Renal pelvis (tissue), 12 donors: ENCODE measurements at places on chromosomes 1 and 21. TPM values are rescaled to one million over a fixed set of nuclear protein-coding genes. Genes with fewer than 3 reads are reported as not detected.

DNA sequence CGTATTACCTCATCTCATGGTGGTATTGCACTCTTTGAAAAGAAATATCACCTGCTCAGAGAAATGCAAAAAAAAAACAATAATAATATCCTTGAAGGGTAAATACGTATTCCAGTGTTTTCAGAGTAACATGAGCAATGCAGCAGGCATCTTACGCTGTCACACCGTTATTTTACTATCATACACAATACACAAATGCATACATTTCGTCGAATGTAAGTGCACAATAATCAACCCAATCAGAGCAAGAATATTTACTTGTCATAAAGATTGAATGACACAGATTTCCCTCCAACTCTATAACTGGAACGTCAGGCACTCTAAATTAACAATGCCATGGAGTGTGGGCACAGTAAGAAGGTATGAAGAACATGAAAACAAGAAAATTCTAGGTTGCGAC lies 1050.1 kb downstream of the PLA2G4A start:
- no peak for DNase-seq

DNA sequence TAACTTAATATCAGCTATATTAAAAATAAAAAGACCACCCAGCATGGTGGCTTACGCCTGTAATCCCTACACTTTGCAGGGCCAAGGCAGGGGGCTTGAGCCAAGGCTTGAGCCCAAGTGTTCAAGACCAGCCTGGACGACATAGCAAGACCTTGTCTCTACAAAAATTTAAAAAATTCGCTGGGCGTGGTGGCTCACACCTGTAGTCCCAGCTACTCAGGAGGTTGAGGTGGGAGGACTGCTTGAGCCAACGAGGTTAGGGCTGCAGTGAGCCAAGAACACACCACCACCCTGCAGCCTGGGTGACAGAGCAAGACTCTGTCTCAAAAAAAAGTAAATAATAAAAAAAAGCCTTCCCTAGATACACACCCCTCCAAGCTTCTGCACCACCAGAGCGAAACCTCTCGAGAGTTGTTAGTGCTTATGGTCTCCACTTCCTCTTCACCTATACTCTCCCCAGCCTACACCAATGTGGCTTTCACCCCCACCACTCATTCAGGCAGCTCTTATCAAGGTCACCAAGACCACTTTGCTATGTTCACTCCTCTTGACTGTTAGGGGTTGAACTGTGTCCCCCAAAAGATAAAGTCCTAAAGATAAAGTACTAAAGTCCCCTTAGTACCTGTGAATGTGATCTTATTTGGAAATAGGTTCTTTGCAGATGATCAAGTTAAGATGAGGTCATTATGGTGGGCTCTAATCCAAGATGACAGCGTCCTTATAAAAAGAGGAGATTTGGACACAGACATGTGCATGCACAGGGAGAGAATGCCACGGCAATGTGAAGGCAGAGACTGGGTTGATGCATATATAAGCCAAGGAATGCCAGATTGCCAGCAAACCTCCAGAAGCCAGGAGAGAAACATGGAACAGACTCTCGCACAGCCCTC lies 6.8 kb upstream of the PPP1R15B start:
- DNase-seq = no peak

DNA sequence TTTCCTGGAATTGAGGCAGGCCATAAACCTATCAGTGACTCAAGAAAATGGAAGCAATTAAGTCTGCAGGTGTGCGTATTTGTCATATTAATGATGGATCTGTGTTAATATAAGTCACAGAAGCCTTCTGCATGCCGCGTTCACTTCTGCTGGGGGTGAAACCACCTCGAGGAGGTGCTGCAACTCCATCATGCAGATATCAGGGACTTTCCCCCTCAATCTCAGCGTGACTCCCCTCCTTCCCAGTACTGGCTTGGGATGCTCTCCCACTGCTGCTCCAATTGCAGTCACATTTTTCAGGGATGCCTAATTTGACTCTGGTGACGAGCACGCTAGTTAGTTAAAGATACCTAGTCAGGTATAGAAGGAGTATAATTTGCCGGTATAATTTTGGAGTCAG lies 87.5 kb downstream of the ASTN1 start:
- no peak for DNase-seq

GRCh38 chr21:25732091-25732760 lies 2.5 kb downstream of the ATP5PF start:
- no peak for DNase-seq

DNA sequence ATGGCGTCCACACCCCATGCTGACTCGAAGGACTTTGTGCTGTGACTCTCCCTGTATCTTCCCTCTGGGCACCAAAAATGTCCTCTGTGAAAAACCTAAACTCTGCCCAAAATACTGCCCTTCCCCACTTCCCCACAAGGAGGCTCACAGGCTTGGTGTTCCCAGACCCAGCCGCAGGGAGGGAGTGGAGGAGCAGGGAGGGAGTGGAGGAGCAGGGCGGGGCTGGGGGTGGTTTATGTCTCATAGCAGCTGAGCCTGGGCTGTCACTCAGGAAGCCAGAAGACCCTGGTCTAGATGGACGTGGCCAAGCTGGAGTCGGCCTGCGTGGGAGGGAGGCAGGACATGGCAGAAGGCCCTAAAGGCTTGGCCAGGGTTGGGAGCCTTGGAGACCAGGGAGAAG lies 461.7 kb downstream of the PTPRU start:
- DNase-seq = peak; percentile 39

DNA sequence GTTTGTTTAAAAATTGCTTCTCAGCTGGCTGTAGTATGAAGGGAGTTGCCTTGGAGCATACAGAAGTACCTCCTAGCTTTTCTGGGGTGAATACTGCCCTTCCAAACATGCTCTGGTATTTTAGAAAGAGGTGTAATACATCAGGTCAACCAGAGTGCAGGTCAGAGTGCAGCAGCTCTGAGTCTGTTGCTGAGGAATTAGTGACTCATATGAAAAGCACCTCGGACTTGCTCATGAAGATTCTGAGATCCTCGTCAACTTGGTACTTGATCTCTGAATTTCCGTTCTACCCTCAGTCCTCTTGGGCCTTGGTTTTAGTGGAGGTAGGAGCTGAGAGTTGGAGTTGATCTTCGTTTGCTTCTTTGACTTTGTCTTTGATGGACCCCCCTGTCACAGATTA lies 67.3 kb downstream of the NOS1AP start:
- DNase-seq = no peak

GRCh38 chr1:111778066-111778465 lies 22.4 kb downstream of the DDX20 start:
- DNase-seq = no peak

DNA sequence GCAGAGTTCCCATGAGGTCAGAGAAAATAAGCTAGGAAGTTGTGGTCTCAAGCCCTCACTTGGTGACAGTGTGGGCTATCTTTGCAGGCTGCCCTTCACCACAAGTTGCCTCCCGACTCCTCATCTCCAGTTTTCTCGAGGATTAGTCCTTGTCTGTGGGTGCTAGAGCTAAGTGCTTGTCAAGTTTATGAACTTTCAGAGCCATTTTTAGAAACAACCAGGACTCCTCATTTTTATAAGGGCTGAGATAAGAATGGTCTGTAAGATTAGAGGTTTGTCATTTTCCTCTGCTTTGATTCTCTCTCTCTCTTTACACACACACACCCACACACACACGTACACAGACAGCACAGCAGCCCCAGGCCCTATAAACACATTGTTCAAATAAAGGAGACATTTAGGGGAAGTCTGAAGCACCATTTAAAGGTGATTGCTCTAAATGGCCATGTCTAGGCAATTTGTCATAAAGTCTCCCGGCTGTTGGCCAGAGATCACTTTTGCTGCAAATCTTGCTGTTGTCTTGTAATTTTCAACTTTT lies 127.2 kb downstream of the LACTBL1 start:
- DNase-seq = no peak

GRCh38 chr1:205312866-205313562 lies 8.5 kb downstream of the NUAK2 start:
- no peak for DNase-seq

DNA sequence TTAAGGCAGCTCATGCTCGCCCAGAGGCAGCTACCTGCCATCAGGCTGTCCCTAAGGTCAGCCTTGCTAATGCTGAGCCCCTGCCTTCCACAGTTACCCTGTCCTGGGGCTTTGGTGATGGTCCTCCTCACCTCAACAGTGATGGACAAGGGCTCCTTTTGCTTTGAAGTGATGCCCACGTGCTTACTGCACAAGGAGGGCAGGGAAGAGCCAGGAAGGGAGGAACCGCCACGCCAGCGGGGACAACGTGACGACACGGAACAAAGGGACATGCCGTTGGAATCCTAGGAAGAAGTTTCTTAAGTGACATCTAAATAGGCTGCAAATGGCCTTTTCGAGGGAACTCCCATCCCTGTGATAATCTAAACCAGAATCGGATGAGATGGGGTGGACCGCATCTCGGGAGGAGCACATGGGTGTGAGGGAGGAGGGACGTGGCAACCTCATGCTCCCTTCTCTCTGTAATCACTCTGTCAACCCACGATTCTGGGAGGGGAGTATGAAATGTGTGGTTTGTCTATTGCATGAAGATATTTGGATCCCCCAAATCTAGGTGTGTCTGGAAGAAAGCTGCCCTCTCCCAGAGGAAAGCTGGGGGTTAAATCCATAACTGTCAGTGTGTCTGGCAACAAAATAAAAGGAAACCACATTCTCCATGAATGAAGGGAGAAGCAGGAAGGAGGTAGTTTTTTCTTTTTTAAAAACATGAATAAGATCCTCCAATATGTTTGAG lies 110.9 kb upstream of the IRF2BP2 start:
- no peak for DNase-seq

DNA sequence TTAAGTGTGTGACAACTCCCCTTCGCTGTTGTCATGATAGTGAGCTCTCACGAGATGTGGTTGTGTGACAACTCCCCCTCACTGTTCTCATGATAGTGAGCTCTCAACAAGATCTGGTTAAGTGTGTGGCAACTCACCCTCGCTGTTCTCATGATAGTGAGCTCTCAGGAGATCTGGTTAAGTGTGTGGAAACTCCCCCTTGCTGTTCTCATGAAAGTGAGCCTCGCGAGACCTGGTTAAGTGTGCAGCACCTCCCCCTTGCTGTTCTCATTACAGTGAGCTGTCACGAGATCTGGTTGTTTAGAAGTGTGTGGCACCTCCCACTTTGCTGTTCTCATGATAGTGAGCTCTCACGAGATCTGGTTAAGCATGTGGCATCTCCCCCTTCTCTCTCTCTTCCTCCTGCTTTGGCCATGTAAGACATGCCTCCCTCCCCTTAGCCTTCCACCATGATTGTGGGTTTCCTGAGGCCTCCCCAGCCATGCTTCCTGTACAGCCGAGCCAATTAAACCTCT lies 25.1 kb upstream of the LSS start:
- DNase-seq = no peak

DNA sequence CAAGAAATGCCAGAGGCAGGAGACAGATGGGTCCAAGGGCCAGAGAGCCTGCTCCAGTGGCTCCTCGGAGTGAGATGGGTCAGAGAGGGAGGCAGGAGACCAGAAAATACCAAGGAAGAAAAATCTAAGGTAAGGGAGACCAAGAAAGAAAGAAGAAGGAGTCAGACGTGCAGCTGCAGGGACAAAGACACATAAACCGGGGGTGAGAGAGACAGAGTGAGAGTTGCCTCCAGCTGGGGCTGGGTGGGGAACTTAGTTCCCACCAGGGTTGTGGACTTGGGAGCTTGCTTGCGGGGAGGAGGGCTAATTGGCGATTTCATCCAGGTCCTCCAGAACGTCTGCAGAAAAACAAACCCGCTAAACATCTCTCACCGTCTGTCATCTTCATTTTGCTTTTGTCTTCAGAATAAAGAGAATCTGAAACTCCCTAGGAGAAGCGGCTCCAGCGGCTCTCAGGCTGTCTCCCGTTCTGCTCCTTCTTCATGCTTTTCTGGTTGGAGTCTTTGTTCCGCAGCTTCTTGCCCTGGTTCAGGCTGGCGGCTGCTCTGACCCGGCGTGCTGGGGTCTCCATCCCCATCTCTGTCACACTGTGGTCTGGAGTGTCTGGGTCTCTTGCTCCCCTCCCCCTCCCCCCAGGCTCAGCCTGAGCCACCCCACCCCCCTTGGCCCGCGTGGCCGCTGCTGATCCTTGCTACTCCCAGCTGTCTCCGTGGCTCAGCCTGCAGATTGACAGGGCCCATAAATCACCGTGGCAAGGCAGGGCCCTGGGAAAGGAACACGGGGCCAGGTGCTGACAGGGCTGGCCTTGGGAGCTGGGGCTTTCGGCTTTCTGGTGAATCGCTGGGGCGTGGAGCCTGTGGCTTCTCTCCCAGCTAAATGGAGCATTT lies 66.6 kb downstream of the UBIAD1 start:
- peak; percentile 79 for DNase-seq

DNA sequence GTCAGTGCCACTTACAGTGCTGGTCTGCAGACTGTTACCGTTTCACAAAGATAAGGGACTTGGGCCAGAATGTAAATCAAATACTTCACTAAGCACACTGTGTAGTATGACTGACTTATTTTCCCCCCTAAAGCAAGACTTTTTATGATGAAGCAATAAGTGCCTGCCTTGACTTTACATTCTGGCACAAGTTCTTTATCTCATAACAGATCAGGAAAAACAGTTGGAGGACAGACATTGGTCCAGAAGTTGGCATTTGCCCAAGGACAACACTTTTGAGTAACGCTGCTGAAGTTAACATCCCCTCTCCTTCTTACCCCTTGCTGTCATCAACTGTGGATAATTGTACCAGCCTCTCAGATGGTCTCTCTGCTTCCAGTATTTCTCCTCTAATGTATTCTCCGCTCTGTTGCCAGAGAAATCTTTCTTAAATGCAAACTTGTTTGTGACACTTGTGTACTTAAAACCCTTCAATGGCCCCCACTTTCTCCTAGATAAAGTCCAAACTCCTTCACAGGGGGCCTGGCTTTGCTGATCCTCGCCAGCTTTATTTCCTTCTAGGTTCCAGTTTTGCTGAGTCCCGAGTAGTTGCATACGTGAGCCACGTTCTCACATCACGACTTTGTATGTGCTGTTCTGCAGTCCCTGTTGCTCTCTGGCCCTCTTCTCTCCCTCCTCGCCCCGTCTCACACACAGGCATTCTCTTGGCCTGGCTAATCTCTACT lies 45.7 kb downstream of the S1PR1 start:
- no peak for DNase-seq

- DNase-seq = peak; percentile 17
These were observed 1.0 kb upstream of the JAM2 start for GRCh38 chr21:25637851-25638659.

DNA sequence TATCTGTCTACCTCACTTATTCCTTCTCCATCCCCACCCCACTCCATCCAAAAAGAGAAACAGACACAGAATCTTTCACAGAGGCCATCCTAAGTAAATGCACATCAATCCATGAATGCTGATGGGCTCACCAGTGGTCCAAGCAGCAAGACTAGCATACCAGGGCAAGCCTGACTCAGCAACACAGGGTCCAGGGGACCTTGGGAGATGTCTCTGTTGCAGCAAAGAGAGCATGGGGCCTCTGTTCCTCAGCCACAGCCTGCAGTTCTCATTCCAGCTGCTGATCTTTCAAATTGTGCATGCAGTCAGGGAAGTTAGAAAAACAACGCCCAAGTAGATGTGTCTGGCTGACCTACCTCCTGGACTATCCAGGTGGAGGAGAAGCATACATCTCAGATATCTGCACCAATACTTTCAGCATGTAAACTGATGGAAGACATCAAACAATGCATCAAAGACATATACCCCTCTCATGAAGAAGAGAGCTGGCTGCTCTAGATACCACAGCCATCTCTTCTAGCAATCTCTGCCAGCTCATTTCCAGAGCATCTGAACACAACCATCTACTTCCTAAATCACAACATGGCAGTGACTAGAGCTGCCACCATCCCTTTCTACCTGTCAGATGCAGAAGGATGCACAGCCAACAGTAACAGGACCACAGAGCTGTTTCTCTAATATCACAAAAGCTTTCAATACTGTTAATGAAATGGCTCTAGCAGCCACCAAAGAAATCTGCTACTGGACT lies 54.5 kb downstream of the CD34 start:
- DNase-seq = no peak

The CNKSR1 gene
- 11.9 TPM for polyA plus RNA-seq

The SEC22B gene
- polyA plus RNA-seq = 42.8 TPM

The MAP1LC3C gene
- polyA plus RNA-seq = 1.2 TPM

The GATAD2B gene
- 38.5 TPM for polyA plus RNA-seq
